ENCODE measurements at places on chromosomes 12 and 14.
A peak's percentile ranks its signal among the peaks of the same experiment; 100 is the strongest.

- DNase-seq: no peak
Measured at GRCh38 chr14:54889919-54890318, 12.7 kb downstream of the GCH1 start.

DNA sequence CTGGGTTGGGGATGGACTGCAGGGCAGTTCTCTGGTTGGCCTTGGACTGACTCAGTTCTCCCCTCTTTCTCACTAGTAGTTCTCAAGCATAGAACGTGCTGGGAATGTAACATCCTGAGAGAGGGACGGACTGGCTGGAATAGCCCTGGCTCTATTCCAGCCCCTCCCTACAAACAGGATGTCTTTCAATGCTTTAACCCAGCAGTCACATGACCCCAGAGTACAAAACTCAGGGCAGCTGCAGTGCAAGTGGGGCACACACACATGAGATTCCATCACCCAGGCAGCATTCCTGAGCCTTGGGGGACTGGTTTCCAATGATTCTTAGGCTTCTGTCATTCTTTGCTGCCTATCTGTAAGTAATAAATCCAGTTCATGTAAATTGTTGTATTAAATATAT lies 1.6 kb upstream of the ACOT6 start:
- DNase-seq: no peak

- no peak for DNase-seq
Measured at GRCh38 chr14:58082011-58082410, 70.0 kb downstream of the ARMH4 start.

GRCh38 chr14:96625426-96625985 lies 123.3 kb downstream of the PAPOLA start:
- DNase-seq: no peak

DNA sequence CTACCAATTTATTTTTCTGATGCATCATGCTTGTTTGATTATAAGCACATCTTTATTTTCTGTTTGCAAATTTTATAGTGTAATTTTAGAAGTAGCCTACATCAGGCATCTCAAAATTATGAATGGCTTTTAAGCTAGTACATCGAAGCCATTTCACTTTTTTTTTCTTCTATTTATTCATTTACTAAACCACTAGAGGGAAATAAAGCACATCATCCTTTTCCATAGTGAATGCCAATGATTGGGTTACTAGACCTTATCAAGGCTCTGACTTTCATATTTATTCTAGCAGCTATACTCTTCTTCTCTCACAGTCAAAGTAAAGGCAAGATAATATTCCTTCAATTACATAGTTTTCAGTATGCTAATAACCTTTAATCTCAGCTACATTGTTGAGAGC lies 736.4 kb upstream of the LRFN5 start:
- DNase-seq: no peak

DNA sequence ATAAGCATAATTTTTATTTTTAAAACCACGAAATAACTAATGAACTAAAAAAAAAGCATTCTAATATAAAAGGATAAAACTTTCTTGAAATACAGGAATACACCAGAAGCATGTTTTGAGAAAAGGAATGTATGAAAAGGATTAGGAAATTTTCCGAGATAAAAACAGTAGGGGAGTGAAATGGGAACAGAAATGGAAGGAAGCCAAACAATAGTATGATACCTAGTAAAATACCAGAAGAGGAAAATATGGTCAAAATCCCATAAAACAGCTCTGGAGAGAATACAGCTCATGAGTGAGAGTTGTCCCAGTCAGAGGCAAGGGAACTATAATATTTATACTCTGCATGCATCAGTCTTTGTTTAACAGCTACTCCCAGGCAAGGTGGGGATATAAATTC lies 1016.2 kb downstream of the SLC6A15 start:
- no peak for DNase-seq

GRCh38 chr12:31578632-31579031 lies 12.3 kb downstream of the DENND5B start:
- DNase-seq: no peak

- no peak for DNase-seq
Measured at GRCh38 chr14:73759183-73759713, 45.1 kb upstream of the PNMA1 start.

GRCh38 chr12:109099431-109100020 lies 2.1 kb downstream of the UNG start:
- no peak for DNase-seq

DNA sequence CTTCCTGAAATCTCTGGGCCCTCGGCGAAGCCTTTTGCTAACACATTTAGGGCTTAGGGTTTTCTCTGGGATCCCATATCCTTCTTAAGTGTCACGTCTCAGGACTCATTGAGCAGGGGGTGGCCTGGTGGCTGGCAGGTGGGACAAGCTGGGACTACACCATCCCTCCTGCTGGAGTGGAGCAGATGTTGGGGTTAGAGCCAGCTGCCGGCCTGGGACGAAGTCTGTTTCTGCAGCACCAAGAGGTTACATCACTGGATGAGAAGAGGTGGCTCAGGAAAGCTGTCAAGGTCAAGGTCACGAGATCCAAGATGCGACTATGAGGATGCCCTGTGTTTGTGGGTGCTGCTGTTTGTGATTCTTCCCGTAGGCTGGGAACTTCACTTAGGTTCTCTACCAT lies 16.3 kb downstream of the SMCO2 start:
- DNase-seq: no peak

- DNase-seq: no peak
Measured at GRCh38 chr12:47527816-47528215, 178.0 kb downstream of the RPAP3 start.

DNA sequence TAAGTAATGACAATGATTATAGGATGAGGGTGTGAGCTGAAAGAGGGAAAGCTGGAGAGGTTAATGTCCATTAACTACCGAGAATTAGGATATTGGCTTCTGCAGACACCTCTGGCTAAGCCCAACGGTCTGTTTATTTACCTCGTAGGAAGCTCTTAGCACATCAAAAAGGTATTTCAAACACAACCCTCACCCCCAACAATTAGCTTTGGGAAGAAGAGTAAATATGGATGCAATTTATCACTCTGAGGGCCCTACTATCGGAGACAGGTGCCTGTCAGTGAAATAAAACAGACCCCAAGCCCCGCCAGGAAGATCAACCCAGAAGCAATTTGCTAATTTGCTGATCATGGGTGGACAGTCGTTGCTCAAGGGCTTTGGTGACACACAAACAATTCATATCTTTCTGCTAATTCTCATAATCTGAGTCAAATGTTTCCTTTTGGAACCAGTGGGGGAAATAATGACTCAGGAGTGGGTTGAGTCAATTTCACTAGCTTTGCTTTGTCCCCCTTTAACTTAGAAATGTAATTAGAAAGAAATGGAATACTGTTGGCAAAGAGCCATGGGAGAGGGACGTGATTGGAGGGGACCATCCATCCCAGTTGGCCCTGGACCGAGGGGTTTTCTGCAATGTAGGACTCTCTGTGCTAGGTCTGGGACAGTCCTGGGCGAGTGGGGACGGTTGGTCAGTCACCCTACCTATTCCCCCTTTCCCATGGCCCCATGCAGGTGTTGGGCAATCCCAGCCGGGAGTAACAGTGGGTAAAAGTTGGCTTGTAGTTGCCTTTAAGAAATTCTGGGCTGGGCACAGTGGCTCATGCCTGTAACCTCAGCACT lies 99.1 kb upstream of the MED13L start:
- no peak for DNase-seq

DNA sequence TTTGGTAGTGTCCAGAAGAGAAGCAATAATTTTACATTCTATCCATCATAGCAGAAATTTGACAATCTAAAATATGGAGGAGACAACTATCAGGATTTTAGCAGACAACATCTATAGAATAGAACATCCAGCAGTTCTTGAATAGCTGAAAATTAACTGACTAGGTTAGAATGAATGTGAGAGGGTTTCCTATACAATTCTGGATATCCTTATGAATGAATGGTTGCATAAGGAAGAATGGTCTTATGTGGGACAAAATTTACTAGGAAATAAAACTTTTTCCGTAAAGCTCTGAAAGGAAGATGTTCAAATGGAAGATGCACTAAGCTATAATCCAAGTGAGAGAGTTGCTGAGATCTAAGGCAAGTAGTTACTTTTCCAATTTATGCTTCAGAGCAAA lies at the start of gene OR6C3:
TSS of gene OR6C3 (plus strand) at position 301 of the 400 bp plus-strand sequence. CDS start 955 bp downstream, outside the sequence.
- DNase-seq: no peak

DNA sequence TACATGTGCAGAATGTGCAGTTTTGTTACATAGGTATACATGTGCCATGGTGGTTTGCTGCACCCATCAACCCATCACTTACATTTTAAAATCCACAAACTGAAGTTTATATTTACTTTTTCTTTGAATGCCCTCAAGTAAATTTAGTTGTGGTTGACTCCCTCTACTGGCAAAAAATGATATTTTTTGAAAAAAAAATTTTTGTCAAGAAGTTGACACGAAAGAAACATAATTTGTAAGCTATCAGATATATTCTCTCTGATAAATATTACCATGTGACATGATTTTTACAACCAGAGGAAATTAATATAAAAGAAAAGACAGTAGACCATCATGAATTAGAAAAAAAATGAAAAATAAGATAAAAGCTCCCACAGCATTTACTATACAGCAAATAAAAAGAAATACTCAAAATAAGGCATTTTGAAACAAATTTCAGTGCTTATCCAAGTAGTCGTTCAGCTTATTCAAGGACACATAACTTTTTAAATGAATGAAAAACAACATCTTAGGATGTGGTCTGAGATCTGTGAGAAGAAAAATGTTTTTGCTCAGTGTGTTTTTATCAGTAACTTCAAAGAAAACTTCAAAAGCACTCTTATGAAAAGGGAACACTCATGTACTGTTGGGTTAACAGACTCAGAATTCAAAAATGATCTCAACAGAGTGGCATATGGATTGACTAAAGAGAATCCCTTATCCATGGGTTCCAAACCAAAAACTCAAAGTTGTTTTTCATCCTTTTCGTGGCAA lies 30.0 kb upstream of the GRIP1 start:
- DNase-seq: no peak

- no peak for DNase-seq
Measured at GRCh38 chr12:120075034-120075616, 41.4 kb downstream of the RAB35 start.

DNA sequence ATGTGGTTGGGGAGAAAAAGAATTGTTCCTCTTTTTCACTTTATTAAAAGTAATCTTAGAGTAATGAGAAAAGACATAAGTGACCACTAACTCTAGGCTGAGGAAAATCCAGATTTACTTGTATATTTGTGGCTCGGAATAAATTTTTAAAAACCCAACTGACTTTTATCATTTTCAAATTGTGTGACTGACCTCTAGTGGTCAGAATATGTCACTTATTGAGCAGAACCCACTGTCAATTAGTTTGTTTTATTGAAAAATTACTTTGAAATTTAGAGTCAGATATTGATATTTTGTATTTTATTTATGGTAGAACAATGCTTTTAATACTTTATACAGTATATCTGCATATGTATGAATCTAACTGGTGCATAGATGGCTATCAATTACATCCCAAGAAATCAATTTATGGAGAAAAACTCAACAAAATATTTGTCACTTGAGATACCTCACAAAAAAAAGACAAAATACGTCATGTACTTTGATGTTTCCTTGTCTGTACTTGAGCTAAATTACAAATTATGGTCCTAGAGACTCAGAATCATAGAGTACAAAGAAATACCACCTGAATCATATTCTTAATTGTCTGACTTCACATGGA lies 229.4 kb downstream of the CNTN1 start:
- no peak for DNase-seq

DNA sequence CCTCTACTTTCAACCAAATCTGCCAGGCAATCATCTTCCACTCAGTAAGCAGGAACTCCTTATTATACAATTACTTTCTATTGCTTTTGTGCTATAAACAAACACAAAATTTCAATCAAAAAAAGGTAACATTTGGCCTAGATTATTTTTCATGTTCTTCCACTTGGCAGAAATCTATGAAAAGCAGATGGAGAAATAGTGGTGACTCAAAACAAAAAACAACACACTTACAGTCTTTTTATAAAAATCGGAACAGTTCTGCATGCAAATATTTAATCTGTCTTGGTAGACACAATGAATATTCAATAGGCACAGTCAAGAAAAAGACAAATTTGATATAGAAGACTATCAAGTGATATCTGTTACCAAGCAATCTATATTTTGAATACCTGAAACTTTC lies 376.8 kb downstream of the RPS29 start:
- DNase-seq: no peak

GRCh38 chr12:8078398-8078797 lies 3.7 kb upstream of the NECAP1 start:
- DNase-seq: peak; percentile 44

DNA sequence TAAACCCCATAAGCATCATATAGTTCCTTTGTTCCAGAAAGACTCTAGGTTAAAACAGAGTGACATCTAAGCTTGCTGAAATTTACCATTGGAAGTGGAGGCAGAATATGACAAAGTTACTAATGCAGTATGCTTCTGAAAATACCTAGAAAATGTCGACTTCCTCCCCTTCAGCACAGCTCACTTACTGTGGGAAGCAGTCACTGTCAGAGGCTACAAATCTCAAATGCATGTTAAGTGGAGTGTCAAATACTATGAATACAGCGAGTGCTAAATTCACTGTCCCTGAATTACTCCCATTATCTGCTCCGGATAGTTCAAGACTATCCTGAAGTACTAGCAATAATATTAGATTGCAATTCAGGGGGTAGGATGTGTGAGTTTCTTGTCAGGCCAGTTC lies 1454.6 kb downstream of the AACS start:
- no peak for DNase-seq

- DNase-seq: no peak
Measured at GRCh38 chr12:69047990-69048389, 115.0 kb upstream of the CPM start.

- DNase-seq: no peak
Measured at GRCh38 chr12:308511-308910, 45.9 kb upstream of the SLC6A13 start.

DNA sequence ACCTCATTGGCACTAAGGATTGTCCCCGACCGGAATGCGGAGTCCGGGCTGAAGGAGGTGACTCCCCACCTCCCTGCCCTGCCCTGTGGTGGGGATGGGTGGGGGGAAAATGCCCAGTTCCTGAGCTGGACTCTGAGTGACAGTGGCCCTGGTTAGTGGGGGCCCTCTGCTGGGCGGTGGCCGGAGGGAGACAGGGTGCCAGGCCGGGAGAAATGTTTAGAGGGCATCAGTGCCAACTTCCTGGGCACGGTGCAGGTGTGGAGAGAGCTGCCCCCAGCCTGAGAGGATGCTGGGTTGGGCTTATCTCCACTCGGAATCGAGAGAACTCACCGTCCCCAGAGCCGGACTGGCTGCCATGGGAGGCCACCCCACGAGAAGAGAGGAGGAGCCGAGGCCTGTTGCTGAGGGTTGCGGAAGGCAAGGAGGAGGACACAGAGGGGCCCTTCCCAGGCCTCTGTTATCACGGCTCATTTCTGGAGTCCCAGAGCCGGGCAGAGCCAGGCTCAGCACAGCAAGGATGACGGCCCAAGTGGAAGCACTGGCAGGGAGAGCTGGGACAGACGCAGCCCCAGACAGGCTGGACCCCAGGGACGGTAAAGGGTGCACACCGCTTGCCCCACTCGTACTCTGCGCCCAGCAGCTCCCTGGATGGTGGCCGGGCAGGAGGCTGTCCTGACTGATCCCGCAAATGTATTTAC lies 156.7 kb downstream of the KIF26A start:
- DNase-seq: no peak

DNA sequence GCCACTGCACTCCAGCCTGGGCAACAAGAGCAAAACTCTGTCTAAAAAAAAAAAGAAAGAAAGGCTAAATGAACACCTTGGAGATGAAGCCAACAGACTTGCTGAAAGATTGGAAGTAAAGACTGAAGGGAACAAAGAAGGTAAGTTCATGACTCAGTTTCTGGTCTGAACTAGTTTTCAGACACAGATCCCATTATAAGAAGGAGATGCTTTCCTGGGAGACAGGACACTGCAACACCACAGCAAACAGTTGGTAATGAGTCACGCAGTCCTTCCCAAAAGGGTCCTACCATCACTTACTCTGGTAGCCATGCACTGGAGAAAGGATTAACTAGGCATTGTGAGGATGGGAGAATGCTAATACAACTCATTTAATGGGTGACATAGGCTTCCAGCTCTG lies 97.2 kb downstream of the SSPN start:
- no peak for DNase-seq
